Right atrium auricular region (tissue), 2 donors: ENCODE measurements at places on chromosomes 4 and X.

GRCh38 chr4:155614111-155614762 is 52.4 kb upstream of the GUCY1A1 start:
- no peak overlapping the region for H3K27ac ChIP-seq
- no peaks in the 10 kb centered on the region for H3K4me1 ChIP-seq
- H3K36me3 ChIP-seq, result no peaks in the 10 kb centered on the region
- H3K27me3 ChIP-seq, result no peaks in the 10 kb centered on the region
- no peak overlapping the region for H3K4me3 ChIP-seq

- H3K36me3 ChIP-seq, result no peaks in the 10 kb centered on the region
- no peak overlapping the region for H3K4me3 ChIP-seq
- H3K27me3 ChIP-seq, result no peaks in the 10 kb centered on the region
These were observed 2135.9 kb downstream of the ARAP2 start for GRCh38 chr4:34108391-34108790.

DNA sequence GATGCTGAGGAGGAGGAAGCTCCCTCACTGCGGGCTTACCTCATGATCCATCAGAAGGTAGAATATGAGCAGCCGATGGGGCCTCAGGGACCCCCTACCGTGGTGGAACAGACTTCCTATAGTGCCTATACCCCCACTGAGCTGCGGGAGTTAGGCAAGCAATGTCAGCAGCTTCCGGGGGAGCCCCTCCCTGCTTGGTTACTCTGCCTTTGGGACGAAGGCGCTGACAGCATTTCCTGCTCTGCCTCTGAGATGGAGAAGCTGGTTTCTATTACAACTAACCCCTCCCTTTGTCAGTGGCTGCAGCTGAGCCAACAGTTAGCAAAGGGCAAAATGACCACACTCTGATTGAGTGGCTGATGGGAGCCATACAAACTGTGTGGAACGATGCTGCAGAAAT is 430.7 kb downstream of the IDS start:
- H3K27ac ChIP-seq, result no peak overlapping the region
- DNase-seq, result peak; percentile 64
- H3K4me3 ChIP-seq, result no peak overlapping the region

GRCh38 chr4:173797296-173797695 is 267.3 kb upstream of the HAND2 start:
- H3K27ac ChIP-seq, result no peak overlapping the region
- no peaks in the 10 kb centered on the region for H3K36me3 ChIP-seq
- no peaks in the 10 kb centered on the region for H3K4me1 ChIP-seq
- no peaks in the 10 kb centered on the region for H3K27me3 ChIP-seq

- no peaks in the 10 kb centered on the region for H3K27me3 ChIP-seq
- no peaks in the 10 kb centered on the region for H3K4me1 ChIP-seq
- H3K27ac ChIP-seq, result no peak overlapping the region
- H3K4me3 ChIP-seq, result no peak overlapping the region
- H3K36me3 ChIP-seq, result no peaks in the 10 kb centered on the region
These were observed 623.5 kb downstream of the FSTL5 start for GRCh38 chr4:161540265-161540664.

DNA sequence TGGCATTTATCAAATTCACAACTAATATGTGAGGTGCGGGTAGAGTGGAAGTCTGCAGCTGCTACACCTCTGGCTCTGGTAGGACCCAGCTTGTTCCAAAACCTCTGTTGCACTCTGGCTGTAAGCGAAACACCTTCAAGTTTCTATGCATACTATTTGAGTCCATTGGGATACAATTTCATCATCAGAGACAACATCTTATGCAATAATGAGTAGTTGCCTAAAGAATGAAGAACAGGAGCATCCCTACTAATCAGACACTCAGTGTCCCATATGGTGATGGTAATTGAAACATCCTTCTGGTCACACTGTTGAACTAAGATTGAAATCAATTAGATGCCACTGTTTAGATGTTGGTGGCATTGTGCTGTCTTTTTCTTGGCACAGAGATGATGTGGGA is 178.4 kb downstream of the MGST2 start:
- no peaks in the 10 kb centered on the region for H3K27me3 ChIP-seq
- no peak overlapping the region for H3K27ac ChIP-seq
- peaks cover 13% of the 10 kb centered on the region for H3K4me1 ChIP-seq
- no peaks in the 10 kb centered on the region for H3K36me3 ChIP-seq
- no peak for DNase-seq

- no peak overlapping the region for H3K4me3 ChIP-seq
- H3K27ac ChIP-seq, result no peak overlapping the region
- no peaks in the 10 kb centered on the region for H3K36me3 ChIP-seq
- no peaks in the 10 kb centered on the region for H3K4me1 ChIP-seq
- no peak for DNase-seq
These were observed 14.3 kb upstream of the AWAT1 start for GRCh38 chrX:70219938-70220764.

DNA sequence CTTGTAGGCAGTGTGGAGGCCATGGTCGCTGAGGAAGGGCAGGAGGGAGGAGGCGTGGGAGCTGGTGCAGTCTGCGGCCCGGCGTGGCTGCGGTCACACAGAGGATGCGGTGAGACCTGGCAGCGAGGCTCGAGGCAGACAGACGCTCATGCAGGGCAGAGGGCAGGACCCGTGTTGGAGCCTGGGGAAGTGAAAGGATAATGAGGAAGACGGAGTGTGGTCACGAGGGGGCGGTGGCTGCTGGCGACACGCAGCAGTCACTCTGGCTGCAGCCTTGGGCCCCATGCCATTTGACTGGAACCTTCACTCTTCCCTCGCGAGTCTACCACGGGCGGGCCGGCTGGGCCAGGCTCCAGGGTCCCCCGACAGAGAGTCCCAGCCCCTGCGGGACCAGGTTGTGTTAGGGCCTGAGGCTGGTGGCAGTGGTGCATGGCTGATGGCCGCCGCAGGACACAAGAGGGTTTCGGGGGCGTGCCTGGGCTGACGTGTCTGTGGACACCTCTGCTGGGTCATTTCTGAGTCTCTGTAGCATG is 68.8 kb upstream of the HGFAC start:
- H3K4me1 ChIP-seq, result peaks cover 38% of the 10 kb centered on the region
- H3K27ac ChIP-seq, result no peak overlapping the region
- H3K4me3 ChIP-seq, result no peak overlapping the region
- H3K27me3 ChIP-seq, result no peaks in the 10 kb centered on the region
- H3K36me3 ChIP-seq, result no peaks in the 10 kb centered on the region

- no peak overlapping the region for H3K27ac ChIP-seq
- no peak overlapping the region for H3K4me3 ChIP-seq
- no peaks in the 10 kb centered on the region for H3K4me1 ChIP-seq
- DNase-seq, result no peak
These were observed 7.9 kb downstream of the COL25A1 start for GRCh38 chr4:109294468-109295020.

- H3K27me3 ChIP-seq, result no peaks in the 10 kb centered on the region
- H3K36me3 ChIP-seq, result no peaks in the 10 kb centered on the region
- H3K4me1 ChIP-seq, result peaks cover 10% of the 10 kb centered on the region
- no peak for DNase-seq
- H3K27ac ChIP-seq, result no peak overlapping the region
These were observed 94.9 kb upstream of the SHISA3 start for GRCh38 chr4:42302348-42302747.

DNA sequence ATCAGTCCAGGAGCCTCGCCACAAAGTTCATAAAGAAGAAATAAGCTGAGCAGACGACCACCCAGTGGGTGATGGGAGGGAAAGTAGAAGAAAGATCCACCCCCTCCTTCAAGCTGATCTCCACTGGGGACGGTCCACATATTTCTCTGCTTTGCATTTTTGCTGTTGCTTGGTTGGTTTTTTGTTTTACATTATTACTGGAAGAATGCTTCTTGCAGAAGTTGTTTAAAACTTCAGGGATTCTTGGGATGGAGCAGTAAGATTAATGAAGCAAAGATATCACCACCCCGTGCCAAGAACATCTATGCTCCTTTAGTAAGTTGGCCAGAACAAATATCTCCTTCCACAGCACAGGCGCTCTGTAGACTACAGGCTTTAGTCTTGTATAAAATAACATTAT is 30.1 kb downstream of the LGI2 start:
- no peaks in the 10 kb centered on the region for H3K4me1 ChIP-seq
- no peaks in the 10 kb centered on the region for H3K27me3 ChIP-seq
- H3K4me3 ChIP-seq, result no peak overlapping the region
- no peak overlapping the region for H3K27ac ChIP-seq
